AG09309 (cell line): ENCODE measurements at places on chromosomes 4 and X.

- no peak for DNase-seq
Observed at GRCh38 chrX:9171841-9172463, 138.0 kb upstream of the FAM9B start.

DNA sequence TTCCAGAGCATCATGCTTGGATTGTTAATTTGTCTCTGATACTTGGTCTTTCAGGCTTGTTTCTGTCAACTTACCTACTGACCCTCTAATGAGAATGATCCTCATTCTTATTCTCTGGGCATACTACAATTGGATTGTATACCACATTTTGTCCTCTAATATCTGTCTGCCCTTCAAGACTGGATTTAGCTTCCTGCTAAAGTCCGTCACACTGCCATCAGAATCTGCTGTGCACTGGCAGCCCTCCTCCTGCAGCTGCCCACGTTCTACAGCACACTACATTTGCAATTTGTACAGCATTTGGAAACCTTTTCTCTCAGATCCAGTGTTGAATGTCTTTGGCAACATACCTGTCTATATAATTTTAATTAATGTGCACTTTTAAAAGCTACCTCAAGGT lies 183.1 kb downstream of the ZNF330 start:
- DNase-seq = no peak

DNA sequence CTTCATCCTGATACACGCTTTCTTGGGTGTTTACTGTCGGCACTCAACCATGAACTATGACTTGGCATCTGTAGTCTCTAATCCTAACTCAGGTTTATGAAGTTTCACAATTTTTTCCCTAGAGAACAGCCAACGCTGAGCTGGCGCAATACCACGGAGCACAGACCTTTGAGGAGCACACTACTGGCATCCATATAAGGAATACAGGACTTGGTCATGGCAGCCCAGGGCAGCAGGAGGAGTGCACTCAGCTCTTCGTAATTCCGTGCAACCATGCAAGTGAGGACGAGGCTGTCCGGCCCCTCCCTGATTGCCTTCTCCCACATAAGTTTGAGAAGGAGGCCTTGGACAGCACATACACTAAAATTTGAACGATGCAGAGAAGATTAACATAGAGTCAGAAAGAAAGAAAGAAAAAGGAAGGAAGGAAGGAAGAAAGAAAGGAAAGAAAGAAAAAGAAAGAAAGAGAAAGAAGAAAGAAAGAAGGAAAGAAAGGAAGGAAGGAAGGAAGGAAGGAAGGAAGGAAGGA lies 41.0 kb upstream of the PDLIM5 start:
- no peak for DNase-seq

GRCh38 chr4:183876268-183876934 lies 28.7 kb upstream of the STOX2 start:
- peak; percentile 23 for DNase-seq

- no peak for DNase-seq
Observed at GRCh38 chrX:12026481-12026880, 111.8 kb upstream of the FRMPD4 start.
